ENCODE measurements at places on chromosomes 11 and 22.
A peak's percentile ranks its signal among the peaks of the same experiment; 100 is the strongest.

GRCh38 chr11:67268081-67268961 is 2.0 kb downstream of the GRK2 start:
- no peak for DNase-seq

DNA sequence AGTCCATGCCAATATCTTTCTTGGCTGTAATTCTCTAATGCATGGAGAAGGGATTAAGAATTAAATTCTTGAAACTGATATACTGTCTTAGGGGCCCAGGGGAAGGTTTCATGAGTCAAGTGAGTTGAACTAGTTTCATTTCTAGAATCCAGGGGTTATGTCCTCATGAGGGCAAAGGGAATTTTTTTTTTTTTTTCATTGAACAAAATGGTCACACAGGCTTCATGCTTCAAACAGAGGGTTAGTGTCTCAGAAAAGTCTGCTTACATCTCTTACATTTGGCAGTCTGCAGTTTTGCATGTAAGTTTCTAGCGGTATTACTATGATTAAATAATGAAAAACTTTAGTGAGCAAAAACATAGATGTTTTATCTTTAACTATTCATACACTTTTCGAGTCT is 32.9 kb downstream of the PPME1 start:
- no peak for DNase-seq

- no peak for DNase-seq
These were observed 15.0 kb upstream of the ESAM start for GRCh38 chr11:124776865-124777645.

GRCh38 chr11:122814401-122814800 is 23.9 kb upstream of the CRTAM start:
- no peak for DNase-seq

DNA sequence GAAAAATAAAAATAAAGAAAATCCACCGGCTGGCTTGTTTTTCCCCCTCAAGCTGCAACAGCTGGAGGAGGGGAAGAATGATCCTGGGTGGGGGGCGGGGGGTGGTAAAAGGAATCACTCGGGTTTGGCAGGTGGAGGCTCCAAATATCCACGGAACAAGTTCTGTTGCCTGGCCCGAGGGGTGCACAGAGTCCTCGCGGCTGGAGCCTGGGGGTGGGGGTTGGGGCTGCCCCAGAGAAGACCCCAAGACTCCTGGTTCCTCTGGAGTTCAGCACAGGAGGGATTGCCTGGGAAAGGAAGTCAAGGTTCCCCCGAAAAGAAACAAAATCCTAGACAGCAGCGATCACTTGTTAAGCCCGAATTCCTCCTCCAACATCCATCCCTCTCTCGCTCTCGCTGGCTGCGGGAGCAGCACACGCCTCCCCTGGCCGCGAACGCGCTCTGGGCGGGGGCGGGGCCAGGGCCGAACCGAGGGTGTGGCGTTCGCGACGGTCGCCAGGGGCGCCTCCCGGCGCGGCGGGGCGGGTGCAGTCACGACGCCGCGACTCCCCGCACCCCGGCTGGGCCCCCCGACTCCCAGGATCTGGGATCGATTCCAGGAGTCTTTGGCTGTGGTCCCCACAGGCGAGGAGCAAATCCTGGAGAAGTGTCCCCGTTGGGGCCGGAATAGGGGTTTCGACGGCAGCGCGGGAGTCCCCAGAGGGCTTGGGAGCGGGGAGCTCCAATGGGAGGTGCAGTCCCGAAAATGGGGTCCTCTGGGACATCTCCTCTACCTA is at the start of gene KCNA4:
TSS of gene KCNA4 (minus strand) at position 443 of the 776 bp plus-strand sequence. CDS start 4,352 bp downstream, outside the sequence.
- no peak for DNase-seq

DNA sequence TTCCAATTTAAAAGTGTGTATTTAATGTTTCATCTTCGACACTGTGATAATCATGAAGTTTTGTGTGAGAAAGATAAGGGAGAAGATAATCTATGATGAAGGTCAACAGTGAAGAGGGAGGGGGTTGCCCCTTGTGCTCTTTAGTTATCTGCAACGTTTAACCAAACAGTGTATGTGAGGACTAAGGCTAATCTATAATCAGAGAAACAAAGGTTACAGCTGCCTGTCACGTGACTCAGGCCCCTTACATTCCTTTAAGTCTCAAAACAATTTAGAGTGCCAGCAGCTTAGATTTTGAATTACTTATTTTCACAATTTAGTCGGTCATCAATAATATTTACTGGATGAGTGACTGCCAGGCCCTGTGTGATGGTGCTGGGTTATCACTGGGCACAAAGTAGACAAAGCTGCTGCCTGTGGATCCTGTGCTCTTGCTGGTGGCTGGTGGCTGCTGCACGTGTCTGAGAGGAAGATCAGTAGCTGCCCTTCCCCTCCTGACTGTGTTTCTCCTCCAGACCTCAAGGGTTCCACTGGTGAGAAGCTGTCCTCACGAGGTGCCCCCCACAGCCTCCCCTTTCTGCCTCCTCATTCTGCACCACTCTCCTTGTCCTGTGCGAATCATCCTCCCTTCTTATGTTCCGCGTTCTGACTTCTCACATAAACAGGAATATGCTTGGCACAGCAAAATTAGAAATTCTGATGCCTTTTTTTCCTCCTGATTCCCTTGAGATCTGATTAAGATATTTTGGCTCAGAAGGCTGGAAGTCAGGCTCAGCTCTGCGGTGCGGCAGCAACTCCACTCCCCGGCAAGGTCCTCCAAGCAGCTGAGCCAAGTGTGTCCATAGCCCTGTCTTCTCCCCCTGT is 331.1 kb upstream of the B3GAT1 start:
- DNase-seq = peak; percentile 3

- DNase-seq = no peak
These were observed 21.5 kb downstream of the NUP98 start for GRCh38 chr11:3775736-3776406.

- no peak for DNase-seq
These were observed 65.0 kb downstream of the CWF19L2 start for GRCh38 chr11:107392611-107393010.

GRCh38 chr22:47139013-47139789 is 376.8 kb downstream of the TBC1D22A start:
- DNase-seq = no peak

DNA sequence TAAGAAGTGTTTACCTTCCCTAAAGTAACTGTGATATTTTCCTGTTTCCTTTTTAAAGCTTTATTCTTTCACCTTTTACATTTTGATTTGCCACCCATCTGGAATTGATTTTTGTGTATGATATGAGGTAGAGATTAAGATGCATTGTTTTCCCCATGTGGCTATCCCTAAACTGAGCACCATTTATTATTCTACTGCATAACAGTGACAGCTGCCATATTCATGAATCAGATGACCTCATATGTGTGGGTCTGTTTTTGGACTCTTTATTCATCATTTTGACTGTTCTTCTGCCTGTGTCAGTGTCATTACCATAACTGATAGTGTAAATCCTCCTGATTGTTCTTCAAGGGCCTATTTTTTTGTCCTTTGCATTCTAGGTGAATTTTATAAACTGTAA is 50.8 kb downstream of the HIPK3 start:
- no peak for DNase-seq

DNA sequence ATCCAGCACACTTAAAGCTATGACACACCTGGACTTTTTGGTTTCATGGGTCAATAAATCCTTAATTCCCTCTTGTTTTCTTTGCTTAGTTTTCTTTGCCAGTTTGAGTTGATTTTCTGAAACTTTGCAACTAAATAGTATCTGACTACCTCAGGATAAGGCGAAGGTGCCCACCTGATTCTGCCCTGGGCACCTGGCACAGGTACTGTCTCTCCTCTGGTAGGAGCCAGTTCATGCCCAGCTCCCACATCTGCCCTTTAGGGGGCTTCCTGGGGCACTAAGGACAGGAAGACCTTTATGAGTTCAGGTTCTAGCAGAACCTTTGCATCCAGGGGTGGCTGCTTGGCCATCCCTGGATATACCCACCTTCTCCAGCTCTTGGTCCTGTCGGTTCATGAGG is 19.6 kb upstream of the KCNJ11 start:
- DNase-seq = no peak

Measured in adrenal gland (tissue), 19 donors.